ENCODE measurements at places on chromosomes 5 and 9.

GRCh38 chr5:159861086-159861485, 55.2 kb upstream of the ADRA1B start:
- no peak for DNase-seq

DNA sequence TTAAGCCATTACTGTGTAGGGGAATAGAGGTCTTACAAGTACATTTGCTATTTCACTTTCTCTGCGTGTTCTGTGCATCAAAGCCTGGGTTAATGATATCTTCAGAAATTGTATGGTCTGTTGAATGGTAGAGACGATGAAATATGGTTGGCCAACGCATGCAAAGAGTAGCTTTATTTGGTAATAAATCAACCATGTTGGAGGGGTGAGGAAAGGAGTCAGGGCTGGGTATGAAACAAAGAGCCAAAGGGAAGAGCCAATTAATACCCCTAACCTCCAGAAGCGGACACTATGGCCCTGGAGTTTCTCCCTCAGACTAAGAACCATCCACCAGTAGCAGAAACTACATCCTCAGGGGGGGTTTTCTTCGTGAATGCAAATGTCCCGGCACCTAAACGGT, 1974.0 kb upstream of the WWC1 start:
- DNase-seq: no peak

GRCh38 chr5:33556330-33557328, 115.9 kb downstream of the TARS1 start:
- no peak for DNase-seq

DNA sequence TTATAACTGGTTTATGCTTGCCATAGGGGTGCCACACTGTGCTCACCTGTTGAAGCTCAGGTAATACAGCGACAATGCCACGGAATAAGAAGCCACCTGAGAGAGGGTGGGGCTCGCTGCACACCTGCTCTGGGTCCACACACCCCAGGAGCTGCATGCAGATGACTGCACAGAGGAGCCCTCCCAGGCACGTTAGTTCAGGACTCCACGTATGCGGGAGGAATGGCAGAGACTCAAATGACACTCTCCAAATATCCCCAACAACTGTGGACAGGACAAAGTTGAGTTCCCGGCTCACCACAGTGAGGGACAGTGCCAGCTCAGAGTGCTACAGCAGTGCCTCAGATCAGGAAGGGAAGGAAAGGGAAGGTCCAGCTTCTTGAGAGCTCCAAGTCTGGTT, 5.8 kb upstream of the FCN1 start:
- no peak for DNase-seq

- DNase-seq: no peak
These were observed 540.5 kb upstream of the CDH18 start for GRCh38 chr5:20528471-20528870.

DNA sequence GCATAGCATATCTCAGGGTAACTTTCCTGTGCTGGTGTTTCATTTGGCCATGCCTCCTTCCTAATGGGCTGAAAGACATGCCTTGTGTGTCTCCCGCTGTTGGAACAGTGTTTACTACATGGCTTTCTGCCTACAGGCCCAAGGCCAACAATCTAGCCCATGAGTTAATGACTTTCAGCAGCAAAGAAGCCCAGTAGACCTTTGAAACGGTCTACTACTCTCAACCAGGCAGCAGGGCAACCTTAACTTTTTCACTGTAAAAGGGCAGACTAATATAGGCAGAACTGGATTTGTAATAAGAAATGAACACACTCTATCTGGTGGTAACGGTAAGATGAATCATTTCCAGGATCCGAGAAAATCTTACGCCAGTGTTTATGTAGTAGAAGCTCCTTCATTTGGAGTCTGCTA, 21.0 kb downstream of the C5orf15 start:
- no peak for DNase-seq

DNA sequence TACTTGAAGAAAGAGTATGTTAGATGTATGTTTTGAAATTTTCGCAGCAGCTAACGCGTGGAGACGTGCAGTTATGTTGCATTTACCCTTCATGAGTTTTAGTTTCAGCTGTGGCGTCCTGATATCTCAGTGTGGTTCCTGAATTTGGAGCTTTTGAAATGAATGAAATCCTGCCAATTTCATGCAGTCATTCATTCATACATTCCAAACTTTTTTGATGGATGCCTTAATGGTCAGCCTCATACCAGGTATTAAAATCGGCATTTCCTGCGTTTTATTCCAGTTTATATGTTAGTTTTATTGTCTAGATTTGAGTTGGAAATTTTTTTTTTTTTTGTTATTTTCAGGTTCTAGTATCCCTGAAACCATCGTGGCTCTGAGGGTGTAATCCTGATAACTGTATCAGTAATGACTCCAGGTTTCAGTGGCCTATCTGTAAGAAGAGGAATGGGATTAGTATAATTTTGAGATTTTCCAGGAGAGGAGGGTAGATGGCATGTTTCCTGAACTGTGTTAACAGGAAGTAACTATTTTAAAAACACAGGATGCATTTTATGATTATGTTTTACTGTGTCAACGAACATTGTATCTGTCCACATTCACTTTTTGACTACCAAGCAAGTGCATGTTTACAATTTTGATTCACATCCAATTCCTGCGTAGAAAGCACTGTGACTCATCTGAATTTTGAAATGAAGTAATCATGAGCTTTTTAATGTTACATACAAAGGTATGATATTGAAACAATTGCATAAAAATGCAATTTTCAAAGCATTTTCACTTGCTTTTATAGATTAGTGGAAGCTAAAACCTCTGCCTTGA, 1.0 kb downstream of the FOCAD start:
- DNase-seq: no peak
